Daoy (cell line): ENCODE measurements at places on chromosomes 6 and 20. TPM values are rescaled to one million over a fixed set of nuclear protein-coding genes. Genes with fewer than 3 reads are reported as not detected.

- no peak for DNase-seq
These were observed 41.9 kb downstream of the EYA2 start for GRCh38 chr20:46936415-46937156.

- peak; percentile 99 for DNase-seq
These were observed 67.3 kb downstream of the MDGA1 start for GRCh38 chr6:37630281-37630799.

GRCh38 chr6:27119761-27120160 lies 127.7 kb upstream of the PRSS16 start:
- DNase-seq: no peak

The PAK5 gene
- total RNA-seq: 0.46 TPM in 1 of 2 replicates, not detected in the other

GRCh38 chr6:44624226-44624625 lies 236.7 kb downstream of the CDC5L start:
- no peak for DNase-seq

- no peak for DNase-seq
These were observed 19.7 kb downstream of the LAMA5 start for GRCh38 chr20:62347445-62347844.

GRCh38 chr6:34633785-34634184 lies 62.8 kb downstream of the ILRUN start:
- no peak for DNase-seq

The HDGFL1 gene
- total RNA-seq: not detected in 2 replicates

The STMND1 gene
- total RNA-seq: 0.29 and 0.33 TPM in 2 replicates

- DNase-seq: peak; percentile 18
These were observed 106.6 kb downstream of the RNASET2 start for GRCh38 chr6:166849749-166850183.

DNA sequence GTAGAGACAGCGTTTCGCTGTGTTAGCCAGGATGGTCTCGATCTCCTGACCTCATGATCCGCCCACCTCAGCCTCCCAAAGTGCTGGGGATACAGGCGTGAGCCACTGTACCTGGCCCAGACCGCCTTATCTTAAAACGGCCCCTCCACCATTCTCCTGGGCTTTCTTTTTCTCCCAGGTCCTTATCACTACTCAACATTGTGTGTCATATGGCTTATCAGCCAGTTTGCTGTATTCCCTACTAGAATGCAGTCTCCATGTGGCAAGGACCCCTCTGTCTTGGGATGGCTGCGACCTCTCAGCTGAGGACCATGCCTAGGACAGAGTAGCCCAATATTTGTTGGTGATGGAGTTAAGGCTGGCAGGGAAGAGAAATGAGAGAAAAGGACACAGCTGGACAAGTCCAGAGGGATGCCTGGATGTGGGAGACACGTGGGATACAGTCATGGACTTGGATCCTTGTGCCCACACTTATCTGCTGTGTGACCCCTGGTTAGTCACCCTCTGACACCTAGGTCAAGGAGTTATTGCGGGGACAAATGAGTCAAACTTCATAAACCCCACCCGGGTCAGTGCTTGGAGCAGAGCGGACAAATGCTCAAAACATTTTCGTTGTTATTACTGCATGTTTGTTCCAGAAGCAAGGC lies 24.0 kb downstream of the ADA start:
- no peak for DNase-seq

GRCh38 chr20:64023361-64024140 lies 12.4 kb upstream of the C20orf204 start:
- DNase-seq: no peak

The RRAGD gene
- total RNA-seq: 8.8 and 9.4 TPM in 2 replicates

DNA sequence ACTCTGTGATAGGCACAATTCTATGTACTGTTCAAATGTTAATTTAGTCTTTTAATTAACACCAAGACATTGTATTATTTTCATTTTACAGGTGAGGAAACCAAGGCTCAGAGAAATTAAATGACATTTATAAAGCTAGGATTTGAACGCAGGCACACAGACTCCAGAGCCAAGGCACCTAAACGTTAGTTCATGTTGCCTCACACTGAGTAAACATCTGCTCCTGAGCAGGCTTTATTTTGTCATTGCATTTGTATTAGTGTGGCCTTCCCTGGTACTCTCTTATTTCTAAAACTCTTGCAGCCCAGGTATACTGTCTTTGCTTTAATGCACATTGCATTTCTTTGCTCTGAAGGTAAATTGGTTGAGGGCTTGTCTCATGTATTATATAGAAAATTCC lies 263.1 kb upstream of the FLRT3 start:
- DNase-seq: no peak

The HCRTR2 gene
- total RNA-seq: not detected in 2 replicates

GRCh38 chr6:135115411-135115810 lies 60.8 kb upstream of the HBS1L start:
- no peak for DNase-seq

The MYB gene
- 2.7 and 3.3 TPM in 2 replicates for total RNA-seq

- peak; percentile 31 for DNase-seq
These were observed 4.6 kb downstream of the MEA1 start for GRCh38 chr6:43009124-43009523.

The OCSTAMP gene
- total RNA-seq: not detected in 2 replicates

The HLA-DRB1 gene
- 0.34 and 0.63 TPM in 2 replicates for total RNA-seq

DNA sequence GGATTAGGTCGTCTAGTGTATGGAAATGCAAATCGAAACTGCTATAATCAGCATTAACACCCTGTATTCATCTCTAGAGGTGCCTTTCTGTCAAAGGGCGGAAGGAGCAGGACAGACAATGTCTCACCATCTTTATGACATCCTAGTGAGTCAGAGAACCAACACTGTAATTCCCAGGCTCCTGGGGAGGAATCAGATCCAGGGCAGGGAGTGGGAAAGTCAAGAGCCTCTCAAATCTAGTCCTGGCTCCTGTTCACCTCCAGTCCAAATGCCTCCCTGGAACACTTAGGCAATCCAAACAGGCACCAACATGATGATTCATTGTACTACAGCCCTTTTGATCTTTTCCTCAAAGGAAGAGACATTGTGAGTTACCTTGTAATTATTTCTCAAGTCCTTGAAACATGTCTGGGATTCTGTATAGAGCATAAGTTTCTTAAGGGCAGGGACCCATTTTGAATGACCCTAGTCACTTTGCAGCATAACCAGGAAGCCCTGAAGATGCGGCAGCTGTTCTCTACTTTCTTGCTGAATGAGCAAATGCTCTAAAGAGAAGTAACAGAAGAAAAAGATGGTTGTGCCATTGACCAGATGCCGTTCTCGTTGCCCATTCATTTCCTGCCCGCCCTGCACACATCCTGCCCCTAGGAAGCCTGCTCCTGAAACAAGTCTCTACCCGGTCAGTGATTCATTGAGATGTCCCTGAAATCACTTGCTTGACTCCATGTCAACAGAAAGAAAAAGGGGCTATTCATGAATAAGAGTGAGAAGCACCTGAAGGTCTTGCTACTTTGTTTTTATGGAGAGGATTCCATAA lies 112.8 kb upstream of the JARID2 start:
- peak; percentile 98 for DNase-seq

- peak; percentile 70 for DNase-seq
These were observed 28.4 kb downstream of the COL19A1 start for GRCh38 chr6:69894578-69895347.

- no peak for DNase-seq
These were observed 9.2 kb downstream of the BEND3 start for GRCh38 chr6:107106165-107106564.

The CD40 gene
- total RNA-seq: 0.06 TPM in 1 of 2 replicates, not detected in the other

- no peak for DNase-seq
These were observed 955 bp downstream of the DLL1 start for GRCh38 chr6:170289951-170290295.

DNA sequence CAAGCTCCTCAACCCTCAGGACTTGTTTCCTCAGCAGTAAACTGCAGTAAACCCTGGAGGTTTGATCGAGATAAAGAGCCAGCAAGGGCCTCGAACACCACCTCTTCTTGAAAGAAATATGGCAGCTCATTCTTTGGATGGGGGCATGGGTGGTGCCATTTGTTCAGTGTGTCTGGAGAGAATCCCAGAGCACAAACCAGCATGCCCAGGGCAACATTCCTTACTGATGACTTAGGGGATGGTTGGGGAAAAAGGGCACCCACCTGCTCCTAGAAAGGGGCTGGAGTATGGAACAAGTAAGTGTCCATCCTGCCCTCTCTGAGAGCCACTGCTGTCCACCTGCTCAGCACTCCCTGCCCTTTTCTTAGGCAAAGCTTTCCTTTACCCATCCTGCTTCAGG lies 31.3 kb upstream of the ZFAND3 start:
- peak; percentile 47 for DNase-seq

DNA sequence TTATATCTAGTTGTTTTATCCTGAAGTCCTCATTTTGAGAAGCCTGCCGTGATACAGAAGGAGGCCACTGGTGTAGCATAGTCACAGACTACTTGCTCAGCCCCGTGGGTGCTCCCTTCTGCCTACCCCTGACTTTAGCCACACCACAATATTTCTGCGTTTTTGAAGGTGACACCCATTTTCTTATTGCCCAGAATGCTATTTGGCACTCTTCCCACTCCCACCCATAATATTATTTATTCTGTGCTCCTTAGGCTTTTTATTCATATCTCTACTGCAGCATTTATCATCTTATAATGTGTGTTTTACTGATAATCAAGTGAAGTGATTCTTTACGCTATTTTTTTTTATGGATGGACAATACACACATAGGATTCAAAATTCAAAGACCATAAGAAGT lies 107.3 kb downstream of the OR2B2 start:
- DNase-seq: no peak
